ENCODE measurements at places on chromosomes 2 and 18.
A peak's percentile ranks its signal among the peaks of the same experiment; 100 is the strongest.

- no peak for DNase-seq
These were observed 51.4 kb downstream of the MARCO start for GRCh38 chr2:118993392-118993752.

DNA sequence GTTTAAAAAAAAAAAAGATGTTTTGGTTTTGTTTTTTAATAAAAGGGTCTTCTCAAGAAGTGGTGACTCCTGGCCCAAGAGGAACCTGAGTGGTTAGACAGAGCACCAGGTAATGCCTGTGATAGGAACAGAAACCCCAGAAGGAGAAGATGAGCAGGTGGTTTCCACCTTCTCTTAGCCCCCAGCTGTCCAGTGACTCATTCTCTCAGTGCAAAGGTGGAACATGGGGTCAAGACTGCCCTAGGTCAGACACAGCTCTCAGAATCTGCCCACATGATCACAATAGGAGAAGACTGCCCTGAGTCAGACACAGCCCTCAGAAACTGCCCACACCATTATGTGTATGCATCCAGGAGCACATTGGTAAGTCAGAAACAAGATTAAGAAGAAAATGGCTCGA, 61.8 kb downstream of the TBC1D8 start:
- DNase-seq: no peak

GRCh38 chr2:235043762-235044500, 92.1 kb downstream of the SH3BP4 start:
- DNase-seq: no peak

GRCh38 chr2:101722864-101723263, 25.4 kb downstream of the MAP4K4 start:
- DNase-seq: no peak

GRCh38 chr18:46332921-46333341, 228.7 kb downstream of the HAUS1 start:
- DNase-seq: no peak

DNA sequence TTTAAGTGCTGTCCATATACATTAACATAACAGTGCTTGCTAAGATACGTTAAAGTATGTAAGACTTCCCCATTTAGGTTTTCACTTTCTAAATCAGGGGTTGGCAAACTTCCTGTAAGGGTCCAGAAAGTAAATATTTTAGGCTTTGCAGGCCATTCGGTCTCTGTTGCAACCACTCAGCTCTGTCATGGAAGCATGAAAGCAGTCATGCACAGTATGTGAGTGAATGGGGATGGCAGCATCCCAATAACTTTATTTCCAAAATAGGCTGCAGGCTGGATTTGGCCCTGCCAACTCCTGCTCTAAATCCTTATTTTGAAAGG, 128.7 kb downstream of the PLA2R1 start:
- DNase-seq: no peak

DNA sequence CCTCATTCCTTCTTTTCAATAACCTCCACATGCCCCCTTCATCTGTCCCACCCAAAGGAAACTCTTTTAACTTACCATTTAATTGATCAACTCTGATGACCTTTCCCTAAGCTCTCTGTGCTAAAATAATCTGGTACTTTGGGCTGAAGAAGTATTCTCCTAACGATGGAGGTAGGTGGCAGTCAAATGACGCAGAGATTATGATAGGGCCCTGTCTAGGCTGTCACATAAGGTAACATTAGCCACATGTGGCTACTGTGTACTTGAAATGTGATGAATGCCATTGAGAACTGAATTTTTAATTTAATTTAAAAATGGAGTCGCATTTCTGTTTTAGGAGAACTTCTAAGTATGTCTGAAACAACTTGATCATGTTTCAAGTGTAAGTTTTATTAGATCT, 140.5 kb upstream of the TNP1 start:
- no peak for DNase-seq

GRCh38 chr2:24359129-24360049, 947 bp downstream of the ITSN2 start:
- DNase-seq: peak; percentile 7
